NB4 (cell line): ENCODE measurements at places on chromosomes 13 and 19.

GRCh38 chr19:50478901-50479715 lies 2.5 kb upstream of the GARIN5A start:
- DNase-seq: no peak

- DNase-seq: peak; percentile 78
Observed at GRCh38 chr19:58361900-58362271, 665 bp downstream of the ZNF497 start.

- no peak for DNase-seq
Observed at GRCh38 chr19:29409076-29409862, 116.5 kb upstream of the VSTM2B start.

DNA sequence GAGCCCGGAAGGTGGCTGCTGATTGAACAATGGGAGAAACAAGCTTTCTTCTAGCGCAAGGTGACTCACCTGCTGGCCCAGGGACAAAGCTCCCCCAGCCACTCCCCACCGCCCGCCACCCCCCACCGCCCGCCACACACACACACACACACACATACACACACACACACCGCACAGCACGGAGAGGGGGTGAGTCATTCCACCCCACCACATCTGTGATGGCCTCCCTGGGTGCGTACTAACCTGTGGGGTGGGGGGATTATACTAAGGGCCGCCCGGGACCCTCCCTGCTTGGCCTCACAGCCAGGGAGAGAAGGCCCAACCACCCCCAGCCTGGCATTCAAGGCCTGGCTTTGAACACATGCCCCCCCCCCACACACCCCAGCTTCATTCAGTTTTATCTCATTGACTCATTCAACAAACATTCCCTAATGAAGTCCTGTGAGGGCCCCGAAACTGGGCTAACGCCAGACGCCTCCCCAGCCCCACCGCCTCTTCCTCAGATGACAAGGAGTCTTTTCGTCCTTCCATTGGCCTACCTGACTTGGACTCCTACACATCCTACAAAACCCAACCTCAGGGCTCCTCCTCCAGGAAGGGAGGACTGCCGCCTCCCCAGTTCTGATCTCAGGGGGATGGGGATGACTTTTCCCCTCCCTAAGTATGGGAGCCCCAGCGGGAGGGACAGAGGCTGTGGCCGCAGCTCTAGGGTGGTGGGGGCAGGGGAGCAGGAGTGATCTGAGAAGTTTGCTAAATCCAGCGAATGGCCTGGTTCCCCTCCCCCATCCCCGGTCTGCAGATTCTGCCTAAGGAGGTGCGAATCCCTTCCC lies 5.8 kb upstream of the ONECUT3 start:
- DNase-seq: peak; percentile 69

GRCh38 chr19:30703645-30704044 lies 331.5 kb downstream of the ZNF536 start:
- no peak for DNase-seq

GRCh38 chr13:40910324-40911050 lies 108.6 kb downstream of the ELF1 start:
- DNase-seq: no peak

DNA sequence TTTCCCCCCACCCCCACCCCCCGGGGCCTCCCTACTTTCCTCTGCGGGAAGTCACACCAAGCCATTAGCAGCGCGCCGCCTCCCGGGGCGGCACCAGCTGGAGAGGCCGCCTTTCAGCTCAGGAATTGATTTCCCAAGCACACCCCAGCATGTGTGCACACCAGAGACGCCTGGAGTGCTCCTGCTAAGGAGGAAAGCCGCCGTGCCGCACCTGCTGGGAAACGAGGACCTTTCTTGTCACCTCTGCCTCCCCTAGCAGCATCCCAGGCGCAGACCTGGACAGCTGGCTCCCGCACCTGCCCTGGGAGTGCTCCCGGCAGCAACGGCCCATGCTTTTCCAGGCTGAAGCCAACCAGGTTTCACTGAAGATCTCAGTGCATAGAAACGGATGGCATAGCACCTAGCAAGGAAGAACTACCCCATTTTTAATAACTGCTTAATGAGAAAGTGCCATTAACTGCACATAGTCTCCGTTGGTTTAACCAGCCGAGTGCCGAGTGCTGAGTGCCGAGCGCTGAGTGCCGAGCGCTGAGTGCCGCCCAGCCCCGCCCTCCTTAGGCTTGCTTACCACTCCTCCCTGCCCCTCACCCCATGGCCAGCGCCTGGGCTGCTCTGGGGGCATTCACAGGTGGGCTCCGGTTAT lies 165.0 kb downstream of the USP12 start:
- peak; percentile 45 for DNase-seq

GRCh38 chr13:110388108-110388943 lies 81.2 kb downstream of the COL4A2 start:
- DNase-seq: peak; percentile 16
